NCI-H187 treated with DMSO at 0.1 percent for 48 hours (cell line): ENCODE measurements at places on chromosomes 3 and 15.

- no peak for DNase-seq
Measured at GRCh38 chr3:131716007-131716406, 213.2 kb upstream of the MRPL3 start.

DNA sequence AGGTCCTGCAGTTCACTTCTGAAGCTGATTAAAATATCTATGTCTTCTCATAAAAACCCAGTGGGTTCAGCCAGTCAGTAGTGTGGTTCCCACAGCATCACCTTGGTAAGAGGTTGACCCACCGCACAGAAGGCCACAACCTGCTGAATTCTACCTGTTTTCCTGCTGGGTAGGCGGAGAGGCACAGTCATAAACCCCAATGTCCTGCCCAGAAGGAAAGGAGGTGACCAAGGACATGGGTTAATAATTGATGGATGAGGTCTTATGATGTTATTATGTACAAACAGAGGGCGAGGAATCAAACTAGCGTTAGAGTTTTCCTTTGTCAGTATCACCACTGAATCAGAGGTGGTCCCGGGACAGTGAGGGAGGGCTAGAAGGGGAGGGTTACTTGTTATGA, 27.8 kb downstream of the CA12 start:
- DNase-seq = no peak

DNA sequence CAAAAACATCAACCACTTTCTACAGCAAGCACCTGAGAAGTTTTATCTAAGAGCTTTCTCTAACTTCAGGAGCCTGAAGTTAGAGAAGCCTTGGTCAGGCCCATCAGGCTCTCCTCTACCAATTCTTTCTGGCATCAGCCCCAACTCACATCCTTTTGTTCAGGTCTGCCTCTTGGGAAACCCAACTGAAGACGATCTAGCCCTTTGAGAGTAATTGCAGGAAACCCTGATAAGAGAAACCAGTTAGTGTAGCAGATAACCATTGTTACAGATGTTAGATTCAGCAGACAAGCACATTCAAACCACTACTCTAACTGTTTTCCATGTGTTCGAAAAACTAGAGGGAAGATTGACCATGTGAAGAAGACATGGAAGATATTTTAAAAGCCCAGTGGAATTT, 27.0 kb upstream of the DYNC1LI1 start:
- no peak for DNase-seq

- DNase-seq = no peak
Measured at GRCh38 chr3:139292711-139293664, 50.8 kb upstream of the MRPS22 start.

- no peak for DNase-seq
Measured at GRCh38 chr3:150146991-150147761, 176.5 kb upstream of the PFN2 start.

DNA sequence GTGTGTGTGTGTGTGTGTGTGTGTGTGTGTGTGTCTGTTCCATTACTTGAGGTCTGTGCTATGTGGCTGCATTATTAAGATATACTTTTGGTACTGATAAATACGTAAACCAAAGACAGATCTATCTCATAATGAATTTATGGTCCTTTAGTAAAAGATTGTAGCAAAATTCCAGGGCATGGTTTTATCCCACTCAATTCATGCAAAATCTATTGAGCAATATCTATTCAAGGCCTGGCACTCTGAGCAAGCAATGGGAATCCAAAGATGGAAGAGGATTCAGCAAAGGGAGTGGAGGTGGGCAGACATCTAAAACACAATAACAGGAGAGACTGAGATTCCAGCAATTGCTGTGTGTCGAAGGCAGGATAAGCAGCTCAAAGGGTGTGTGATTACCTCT, 86.8 kb downstream of the RFTN1 start:
- DNase-seq = no peak

DNA sequence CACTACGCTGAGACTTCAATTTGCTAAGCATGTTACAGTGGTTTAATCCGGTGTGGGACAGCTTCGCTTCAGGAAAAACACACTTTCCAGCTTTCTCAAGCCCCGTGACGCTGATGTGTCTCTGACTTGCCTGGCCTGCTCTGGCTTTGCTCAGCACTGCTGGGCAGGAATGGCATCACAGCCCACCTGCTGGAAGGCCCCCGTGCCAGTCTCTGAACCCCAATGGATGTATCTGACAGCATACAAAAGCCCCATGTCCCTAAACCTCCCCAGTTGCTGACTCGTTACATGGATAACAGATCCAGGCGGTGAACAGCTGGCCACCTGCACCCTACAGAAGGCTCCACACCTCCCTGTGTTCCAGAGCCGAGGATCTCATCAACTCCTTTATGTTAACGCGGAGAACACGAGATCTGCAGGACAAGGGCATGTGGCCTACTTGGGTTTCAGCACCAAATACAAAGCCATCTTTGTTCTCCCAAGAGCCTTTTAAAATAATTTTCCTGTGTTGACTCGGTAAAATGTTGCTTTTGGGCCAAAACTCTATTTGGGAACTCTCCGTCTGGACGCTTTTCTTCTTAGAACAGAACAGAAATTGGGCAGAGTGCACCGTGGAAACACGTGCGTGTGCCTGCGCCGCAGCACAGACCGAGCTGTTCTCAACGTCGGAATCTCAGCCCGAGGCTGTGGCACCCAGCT, 61.4 kb downstream of the ATP10A start:
- no peak for DNase-seq

DNA sequence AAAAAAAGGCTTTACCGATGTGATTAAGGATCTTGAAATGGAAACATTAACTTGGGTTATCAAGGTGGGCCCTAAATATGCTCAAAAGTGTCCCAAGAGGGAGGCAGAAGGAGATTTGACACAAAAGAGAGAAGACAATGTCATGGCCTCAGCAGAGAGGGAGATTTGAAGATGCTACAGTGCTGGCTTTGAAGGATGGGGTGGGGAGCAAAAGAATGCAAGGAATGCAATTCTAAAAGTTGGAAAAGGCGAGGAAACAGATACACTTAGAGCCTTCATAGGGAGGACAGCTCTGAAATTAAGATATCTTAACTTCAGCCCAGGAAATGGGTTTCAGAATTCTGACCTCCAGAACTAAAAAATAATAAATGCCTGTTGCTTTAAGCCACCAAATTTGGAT, 314.5 kb upstream of the CCDC54 start:
- DNase-seq = no peak

DNA sequence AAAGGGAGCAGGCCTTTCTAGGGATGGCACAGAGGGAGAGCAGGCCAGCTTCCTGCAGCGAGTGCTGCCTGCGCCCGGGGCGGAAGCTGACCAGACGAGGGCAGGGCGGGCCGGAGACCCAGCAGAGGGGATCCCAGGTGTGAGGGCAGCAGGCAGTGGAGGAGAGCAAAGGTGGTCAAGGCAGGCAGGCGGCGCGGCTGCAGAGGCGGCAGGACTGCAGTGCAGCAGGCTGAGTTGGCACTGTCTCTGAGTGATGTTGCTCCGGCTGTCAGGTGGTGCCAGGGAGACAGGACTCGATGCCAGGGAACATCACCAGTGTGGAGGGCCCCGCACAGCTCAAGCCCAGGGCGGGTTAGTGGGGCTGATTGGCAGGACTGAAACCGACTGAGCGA, 22.3 kb upstream of the PLXNA1 start:
- DNase-seq = no peak

DNA sequence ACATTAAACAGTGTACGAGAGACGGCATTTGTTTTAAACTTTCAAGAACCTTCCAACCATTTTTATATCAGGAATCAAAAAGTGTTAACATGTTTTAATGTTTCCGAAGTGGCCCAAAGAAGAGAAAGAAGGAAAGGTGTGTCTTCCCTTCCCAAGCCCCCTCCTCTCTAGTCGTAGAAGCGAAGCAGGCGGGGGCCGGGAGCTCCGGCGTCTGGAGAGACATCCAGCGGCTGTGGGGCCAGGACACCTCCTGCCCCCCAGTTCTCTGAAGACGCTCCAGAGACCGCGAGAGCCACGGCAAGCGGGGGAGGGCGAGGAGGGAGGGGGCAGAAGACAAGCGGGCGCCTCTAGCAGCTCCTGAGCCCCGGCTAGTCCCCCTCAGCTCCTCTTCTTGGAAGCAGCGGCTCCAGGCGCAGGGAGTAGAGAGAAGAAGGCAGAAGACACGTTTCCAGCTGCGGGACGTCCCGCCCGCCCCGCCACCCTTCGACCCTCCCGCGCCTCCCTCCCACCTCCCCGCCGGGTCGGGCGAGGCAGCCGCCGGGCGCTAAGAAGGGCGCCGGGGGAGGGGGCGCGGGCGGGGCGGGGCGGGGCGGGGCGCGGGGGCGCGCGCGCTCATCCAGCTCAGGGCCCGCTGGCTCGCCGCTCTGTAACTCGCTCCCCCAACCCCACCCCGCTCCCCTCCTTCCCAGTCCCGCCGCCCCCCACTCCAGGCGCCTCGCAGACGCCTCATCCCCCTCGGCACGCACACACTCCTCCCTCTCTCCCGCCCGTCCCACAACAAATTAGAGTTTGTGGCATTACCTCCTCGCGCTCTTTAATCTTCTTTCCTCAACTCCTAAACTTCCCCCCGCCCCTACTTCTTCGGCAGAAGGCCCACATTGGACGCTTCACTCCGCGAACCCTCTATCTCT, at the start of gene ZBTB20:
Gene ZBTB20, minus strand, starts transcription at position 871 of the 911 bp plus-strand sequence.
- DNase-seq = no peak

GRCh38 chr3:195921334-195921791, 13.0 kb upstream of the TNK2 start:
- no peak for DNase-seq

GRCh38 chr3:13193320-13194284, 120.4 kb upstream of the IQSEC1 start:
- DNase-seq = no peak

GRCh38 chr3:110958313-110959147, 113.1 kb upstream of the NECTIN3 start:
- no peak for DNase-seq

- no peak for DNase-seq
Measured at GRCh38 chr3:10674578-10674977, 141.4 kb upstream of the SLC6A11 start.

DNA sequence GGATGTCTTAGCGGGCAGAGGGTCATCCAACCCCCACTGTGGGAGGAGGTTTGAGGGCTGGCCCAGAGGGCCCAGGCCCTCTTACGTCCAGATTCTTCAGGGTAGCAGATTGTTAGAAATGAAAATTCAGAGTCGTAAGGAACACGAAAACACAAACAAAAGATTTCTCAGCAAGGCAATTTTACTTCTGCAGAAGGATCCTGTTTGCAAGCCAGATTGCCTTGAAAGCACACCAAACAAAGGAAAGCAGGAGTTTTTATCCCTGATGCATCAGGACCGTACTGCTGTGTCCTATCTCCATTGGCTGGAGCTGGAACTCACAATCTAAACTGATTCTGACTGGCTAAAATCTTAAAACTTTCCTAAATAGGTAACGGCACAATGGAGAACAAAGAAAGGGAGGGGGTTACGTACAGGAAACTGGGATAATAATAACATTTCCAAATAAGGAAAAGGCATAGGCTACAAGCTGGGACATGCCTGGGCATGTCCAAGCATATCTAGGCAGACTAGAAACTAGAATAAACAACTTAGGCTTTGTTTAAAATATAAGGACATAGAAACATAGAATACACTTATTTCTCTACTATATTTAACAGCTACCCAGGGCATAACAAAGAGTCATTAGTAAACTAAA, 97.3 kb upstream of the C2CD4B start:
- no peak for DNase-seq

- DNase-seq = no peak
Measured at GRCh38 chr3:13104511-13104910, 31.3 kb upstream of the IQSEC1 start.

DNA sequence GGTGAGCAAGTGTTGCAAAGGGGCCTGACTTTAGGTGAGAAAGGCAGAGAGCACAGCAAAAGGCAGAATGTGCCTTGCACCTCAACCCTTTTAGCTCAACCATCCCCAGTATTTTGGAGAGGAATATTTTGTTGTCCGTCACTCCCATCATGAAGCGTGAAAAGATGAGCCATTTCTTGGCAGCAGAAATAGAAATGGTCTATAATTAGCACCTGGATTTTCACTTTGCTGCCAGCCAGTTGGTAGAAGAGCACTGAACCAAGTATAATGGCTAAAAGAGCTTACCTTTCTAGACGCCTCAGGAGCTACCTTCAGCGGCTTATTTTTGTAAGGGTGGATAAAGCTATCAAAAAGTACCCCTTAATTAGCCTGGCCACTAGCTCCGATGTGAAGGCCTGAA, 406.7 kb downstream of the OCA2 start:
- DNase-seq = no peak

DNA sequence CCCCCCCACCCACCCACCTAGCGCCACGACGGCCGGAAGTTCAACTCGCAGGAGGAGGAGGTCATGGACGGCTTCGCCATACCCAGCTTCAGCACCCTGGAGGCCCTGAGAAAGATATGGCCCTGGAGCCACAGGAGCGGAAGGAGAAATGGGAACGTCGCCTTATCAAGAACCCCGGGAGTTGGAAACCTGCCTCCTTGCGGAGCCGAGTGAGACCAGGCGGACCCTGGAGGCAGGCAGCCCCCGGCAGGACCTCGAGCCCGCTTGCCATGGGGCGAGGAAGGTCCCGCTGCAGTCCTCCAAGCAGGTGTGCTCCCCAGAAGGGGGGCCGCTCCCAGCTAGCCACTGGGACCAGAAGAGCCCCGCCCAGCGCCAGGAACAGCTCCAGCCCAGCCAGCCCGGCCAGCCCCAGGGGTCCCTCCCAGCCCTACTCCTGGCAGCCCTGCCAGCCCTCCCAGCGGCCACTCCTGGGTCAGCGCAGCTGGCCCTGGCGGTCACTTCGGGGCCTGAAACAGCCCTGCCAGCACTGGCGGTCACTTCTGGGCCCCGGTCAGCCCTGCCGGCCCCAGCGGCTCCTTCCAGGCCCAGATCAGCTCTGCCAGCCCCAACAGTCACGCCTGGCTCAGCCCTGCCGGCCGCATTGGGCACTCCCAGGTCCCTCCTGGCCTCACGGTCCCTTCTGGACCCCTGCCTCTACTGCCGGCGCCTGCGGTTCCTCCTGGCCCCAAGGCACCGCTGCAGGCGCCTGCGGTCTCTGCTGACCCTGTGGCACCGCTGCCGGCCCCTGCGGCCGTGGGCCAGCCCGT, 10.3 kb upstream of the ROPN1B start:
- DNase-seq = no peak

DNA sequence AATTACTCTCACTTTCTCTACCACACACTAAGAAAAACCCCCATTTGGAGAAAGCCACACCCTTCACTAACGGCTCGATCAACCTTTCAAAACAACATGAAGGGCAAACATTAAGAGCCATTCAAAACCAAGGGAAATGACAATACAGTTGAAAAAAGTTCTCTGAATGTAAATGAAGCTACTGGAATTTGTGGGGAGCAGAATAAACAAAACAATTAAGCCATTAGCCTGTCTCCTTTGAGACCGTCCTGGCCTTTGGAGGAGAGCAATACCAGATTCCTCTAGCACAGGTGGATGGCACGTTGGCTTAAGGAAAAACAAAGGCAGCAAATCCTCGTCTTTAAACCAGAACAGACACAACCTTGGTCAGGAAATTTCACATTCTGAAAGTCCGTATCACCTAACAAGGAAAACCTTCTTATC, 18.7 kb downstream of the MYO1E start:
- no peak for DNase-seq

GRCh38 chr3:14305324-14305723, 97.1 kb upstream of the SLC6A6 start:
- DNase-seq = no peak
